ENCODE measurements at places on chromosomes 3 and 15. TPM values are rescaled to one million over a fixed set of nuclear protein-coding genes. Genes with fewer than 3 reads are reported as not detected.

- no peak for DNase-seq
Measured at GRCh38 chr3:69458803-69459365, 73.0 kb upstream of the FRMD4B start.

GRCh38 chr3:155604126-155604525 is 140.7 kb downstream of the PLCH1 start:
- DNase-seq = no peak

Gene RLBP1
- total RNA-seq = not detected

Gene FMN1
- 0.14 TPM for total RNA-seq

Gene APEH
- total RNA-seq = 189 TPM

All from activated naive CD8-positive, alpha-beta T cell treated with anti-CD3 and anti-CD28 coated beads for 36 hours (primary cell).